ENCODE measurements at places on chromosomes 4 and X. TPM values are rescaled to one million over a fixed set of nuclear protein-coding genes. Genes with fewer than 3 reads are reported as not detected.

- H3K4me3 ChIP-seq: no peak overlapping the region
- peaks cover 33% of the 10 kb centered on the region for H3K36me3 ChIP-seq
- no peaks in the 10 kb centered on the region for H3K27me3 ChIP-seq
- no peak for DNase-seq
Observed at GRCh38 chr4:55503169-55503568, 43.5 kb downstream of the CLOCK start.

DNA sequence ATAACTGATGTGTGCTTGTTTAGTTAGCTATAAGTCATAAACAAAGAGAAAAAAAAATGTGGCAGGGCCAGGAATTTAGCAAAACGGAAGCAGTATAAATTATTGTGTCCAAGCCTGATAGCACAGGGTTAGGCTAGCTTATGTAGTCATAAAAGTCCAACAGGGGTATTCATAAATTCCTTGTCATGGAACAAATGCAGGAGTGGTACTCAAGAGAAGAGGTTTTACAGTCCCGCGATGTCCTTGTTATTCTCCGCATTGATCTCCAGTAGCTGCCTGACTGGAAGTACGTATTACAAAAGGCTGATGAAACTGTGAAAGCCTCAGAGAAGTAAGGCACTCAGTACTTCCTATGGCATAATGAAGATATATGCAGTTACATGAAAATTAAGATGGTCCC lies 336.9 kb upstream of the TRAM1L1 start:
- DNase-seq: no peak
- H3K4me1 ChIP-seq: no peaks in the 10 kb centered on the region
- no peak overlapping the region for H3K27ac ChIP-seq

DNA sequence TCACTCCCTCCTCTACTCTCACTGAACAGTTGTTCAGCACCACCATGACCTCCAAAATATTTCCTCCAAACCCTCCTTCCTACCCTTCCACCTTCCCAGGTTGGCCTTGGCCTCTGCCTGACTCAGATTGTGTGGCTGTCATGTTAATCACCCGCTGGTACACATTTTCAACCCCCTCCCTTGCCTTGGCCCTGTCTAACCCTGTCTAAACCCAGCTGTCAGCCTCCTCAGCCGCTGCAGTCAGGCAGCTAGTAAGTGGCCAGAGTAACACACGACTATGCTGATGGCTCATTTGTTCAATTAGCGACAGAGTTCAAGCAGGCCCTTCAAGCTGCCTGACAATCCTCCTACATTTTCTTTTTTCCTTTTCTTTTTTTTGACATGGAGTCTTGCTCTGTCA lies 18.0 kb downstream of the ING2 start:
- DNase-seq: no peak
- no peaks in the 10 kb centered on the region for H3K4me1 ChIP-seq
- no peak overlapping the region for H3K27ac ChIP-seq
- no peaks in the 10 kb centered on the region for H3K36me3 ChIP-seq

- H3K4me1 ChIP-seq: no peaks in the 10 kb centered on the region
- H3K27me3 ChIP-seq: no peaks in the 10 kb centered on the region
- no peak for DNase-seq
- peaks cover 14% of the 10 kb centered on the region for H3K36me3 ChIP-seq
- H3K27ac ChIP-seq: no peak overlapping the region
Observed at GRCh38 chr4:118718511-118719170, 33.4 kb downstream of the METTL14 start.

DNA sequence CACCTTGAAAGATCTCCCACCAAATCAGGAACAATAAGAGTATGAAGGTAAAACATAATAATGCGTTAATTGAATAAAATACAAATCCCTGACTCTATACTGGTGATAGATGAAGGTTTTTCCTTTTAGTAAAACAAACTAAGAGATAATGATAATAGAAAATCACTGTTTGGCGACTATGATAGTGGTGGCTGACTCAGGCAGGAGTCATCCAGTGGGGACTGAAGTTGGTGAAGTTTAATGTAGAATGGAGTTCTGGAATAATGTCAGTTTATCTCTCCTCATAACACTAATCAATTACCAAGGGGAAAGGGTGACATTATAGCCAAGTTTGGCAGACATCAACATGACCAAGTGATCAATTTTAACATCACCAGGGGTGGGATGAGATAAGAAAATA lies 21.3 kb downstream of the ABCG2 start:
- no peak for DNase-seq
- no peaks in the 10 kb centered on the region for H3K4me1 ChIP-seq
- no peaks in the 10 kb centered on the region for H3K36me3 ChIP-seq
- H3K27ac ChIP-seq: no peak overlapping the region
- H3K27me3 ChIP-seq: no peaks in the 10 kb centered on the region

DNA sequence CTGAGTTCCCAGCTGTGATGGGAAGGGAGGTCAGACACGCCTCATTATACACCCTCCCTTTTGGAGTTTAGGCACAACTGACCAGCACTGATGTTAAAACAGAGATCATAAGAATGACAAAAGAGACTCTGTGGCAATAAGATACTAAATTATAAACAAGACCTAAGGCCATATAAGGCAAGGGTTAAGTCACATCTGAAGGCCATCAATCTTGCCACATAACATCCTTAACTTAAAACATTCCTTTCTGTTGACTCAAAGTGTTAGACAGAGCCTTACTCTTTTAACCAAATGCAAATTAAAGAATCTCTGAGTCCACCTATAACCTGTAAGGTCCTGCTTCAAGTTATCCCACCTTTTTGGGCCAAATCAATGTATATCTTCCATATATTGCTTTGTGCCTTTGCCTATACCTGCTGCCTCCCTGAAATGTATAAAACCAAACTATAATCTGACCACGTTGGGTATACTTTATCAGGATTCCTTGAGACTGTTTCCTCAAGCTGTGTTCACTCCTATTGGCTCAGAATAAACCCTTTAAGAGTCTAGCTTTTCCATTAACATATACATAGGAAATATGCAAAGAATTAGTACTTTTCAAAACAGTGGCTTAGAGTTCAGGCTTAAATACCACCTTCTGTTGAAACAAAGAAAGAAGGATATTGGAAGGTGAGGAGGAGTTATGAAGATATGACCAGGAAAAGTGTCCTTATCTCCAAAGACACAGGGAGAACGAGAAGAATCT lies 214.4 kb upstream of the PPP1R2C start:
- H3K4me1 ChIP-seq: no peaks in the 10 kb centered on the region
- H3K27me3 ChIP-seq: no peaks in the 10 kb centered on the region
- DNase-seq: no peak
- H3K27ac ChIP-seq: no peak overlapping the region
- no peak overlapping the region for H3K4me3 ChIP-seq

DNA sequence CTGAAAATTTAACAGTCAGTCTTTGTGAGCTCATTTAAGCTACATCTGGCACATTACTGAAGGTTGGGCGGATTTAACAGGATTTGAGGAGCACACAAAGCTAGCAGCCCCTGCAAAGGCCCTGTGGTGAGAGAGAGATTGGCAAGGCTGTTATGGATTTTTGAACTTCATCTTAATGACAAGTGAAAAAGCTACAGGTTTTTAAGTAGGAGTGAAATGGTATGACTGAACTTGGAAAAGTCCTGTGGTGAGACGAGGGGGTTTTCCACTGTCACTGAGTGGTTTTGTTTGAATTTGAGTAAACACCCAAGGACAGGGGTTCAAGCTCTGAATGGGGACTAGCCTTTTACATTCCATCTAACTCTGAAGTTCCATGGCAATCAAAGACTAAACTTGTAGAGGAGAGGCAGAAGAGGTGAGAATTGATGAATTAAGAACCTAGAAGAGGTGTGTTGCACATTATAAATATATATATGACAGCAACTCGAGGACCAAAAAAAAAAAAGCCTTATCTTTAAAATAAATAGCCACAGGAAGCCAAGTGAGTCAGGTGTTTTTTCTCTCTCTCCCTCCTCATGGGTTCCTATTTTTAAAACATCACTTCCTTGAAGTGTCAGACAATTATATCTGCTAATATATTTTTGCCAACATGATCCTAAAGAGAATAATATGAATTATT lies 47.8 kb upstream of the CLNK start:
- H3K4me1 ChIP-seq: no peaks in the 10 kb centered on the region
- H3K27ac ChIP-seq: no peak overlapping the region

DNA sequence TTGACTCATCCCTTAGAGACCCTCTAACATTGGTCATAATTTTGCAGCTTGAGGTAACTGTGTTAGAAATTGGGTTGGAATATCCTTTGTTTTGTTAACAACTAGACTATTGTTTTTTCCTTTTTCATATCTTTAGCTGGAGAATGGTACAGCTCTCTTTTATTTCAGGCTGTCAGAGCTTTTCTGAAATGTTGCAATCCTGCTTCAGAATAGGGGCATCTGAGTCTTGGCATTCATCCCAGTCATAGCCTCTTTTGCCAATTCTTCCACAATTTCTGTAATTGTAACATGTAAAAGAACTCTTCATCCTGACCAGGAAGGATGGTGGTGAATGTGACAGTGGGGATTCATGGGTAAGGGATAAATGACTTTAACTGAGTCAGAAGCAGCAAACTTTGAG lies 128.7 kb downstream of the FHIP1A start:
- DNase-seq: no peak
- no peak overlapping the region for H3K4me3 ChIP-seq
- no peaks in the 10 kb centered on the region for H3K4me1 ChIP-seq
- no peak overlapping the region for H3K27ac ChIP-seq

The MUC7 gene
- not detected for polyA plus RNA-seq
